Stimulated activated CD4-positive, alpha-beta T cell treated with anti-CD3 and anti-CD28 coated beads, Interleukin-1b, Interleukin-23, amount 100 ng/mL, for 1 hour (primary cell): ENCODE measurements at places on chromosomes 12 and 14.

DNA sequence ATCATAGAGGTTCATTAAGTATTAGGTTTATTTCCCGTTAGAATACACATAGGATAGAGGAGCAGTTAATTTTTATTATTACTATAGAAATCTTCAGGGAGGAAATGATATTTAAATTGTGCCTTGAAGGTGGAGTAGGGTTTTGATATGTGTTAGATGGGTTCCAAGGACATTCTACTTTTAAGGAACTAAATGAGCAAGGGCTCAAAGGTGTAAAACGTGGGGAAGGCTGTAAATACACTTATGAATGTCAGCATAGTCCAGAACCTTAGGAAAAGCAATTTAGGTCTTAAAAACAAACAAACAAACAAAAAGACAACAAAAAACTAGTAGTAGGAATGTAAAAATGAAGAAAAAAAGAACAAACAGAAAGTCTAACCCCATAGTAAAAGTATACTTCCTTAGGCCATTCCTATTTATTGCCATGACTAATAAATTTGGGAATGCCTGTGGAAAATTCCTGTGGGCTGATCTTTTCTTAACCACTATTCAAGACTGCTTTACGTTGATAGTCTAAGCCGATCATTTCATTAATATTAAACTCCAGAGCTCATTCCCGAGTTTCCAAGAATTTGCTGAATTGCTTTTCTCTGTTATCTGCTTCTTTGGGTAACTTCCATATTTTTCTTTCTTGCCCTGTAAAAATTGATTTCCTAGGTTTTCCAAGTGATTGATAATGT is 180.3 kb downstream of the RAD51B start:
- DNase-seq, result no peak

DNA sequence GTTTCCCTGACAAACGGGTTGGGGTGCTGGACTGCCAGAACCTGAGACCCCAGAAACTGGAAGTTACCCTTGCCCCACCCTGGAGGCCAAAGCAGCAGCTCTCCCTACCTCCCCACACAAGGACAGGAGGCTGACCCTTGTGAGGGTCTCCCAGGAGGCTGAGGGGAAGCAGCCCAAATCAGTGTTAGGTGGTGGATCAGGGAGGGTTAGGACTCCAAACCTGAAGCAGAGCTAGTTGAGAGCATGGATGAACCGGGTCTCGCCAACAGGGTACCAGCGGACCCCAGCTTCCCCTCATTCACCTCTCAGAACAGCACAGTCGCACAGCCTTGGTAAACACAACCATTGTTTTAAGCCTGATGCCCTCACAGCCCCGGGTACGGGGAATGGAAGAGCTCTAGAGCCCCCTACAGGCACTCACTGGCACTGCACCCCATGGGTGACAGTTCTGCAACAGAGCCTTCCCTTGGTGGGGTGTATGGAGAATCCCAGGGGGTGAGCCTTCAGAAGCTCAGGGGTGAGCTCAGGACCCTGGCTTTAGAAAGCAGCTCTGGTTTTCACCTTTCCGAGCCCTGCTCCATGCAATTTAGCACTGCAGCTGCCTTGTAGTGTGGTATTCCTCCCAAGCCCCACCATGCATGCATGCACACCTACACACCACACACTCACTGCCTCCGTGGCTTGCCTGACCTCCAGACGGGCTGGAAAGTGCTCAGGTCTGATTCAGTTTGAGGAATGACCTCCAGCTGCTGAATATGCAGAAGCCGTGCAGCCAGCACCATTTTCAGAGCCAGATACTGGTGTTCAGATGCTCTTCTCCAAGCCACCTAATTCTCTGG is 11.2 kb downstream of the ESRRB start:
- peak; percentile 41 for DNase-seq

DNA sequence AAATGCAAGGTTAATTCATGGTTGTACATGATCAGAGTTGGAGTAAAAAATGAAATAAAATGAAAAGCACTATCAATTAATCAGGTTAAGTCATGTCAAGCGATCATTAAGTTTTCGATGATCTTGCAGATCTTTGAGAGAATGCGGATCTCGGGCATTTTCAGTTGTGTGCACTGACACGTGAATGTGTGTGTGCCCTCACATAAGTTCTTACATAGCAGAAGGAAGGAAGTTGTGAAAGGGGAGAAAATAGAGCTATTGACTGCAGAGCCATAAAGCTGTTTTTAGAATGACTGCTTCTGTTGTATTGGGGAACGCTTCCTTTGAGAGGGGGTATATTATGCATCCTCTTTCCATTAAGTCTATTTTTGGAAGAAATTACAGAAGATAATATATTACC is 101.3 kb downstream of the HMGA2 start:
- no peak for DNase-seq

DNA sequence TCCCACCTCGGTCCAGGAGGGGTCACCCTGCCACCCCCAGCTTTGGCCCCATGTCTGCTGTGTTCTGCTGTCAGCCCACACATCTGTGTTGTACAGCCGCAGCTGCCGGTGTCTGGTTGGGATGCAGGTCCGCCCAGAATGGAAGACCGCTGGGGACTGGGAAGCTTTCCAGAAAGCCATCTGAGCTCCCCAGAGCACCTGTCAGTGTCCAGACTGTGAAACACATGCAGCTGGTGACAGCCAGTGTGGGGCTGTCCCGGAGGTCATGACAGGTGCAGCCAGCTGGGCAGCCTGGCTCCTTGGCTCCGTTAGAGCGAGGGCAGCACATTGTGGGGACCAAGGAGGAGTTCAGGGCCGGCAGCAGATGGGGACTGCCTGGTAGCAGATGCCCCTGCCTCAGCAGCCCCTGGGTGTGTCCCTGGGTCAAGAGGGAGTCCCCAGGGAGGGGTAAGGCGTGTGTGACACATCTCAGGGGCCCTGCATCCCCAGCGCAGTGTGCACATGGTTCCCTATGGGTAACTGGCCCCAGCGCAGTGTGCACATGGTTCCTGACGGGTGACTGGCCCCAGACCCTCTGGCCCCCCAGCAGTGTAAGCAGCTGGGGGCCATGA is 16.4 kb downstream of the CEP170B start:
- no peak for DNase-seq

- no peak for DNase-seq
Measured at GRCh38 chr12:116719731-116720528, 17.9 kb downstream of the SPRING1 start.

DNA sequence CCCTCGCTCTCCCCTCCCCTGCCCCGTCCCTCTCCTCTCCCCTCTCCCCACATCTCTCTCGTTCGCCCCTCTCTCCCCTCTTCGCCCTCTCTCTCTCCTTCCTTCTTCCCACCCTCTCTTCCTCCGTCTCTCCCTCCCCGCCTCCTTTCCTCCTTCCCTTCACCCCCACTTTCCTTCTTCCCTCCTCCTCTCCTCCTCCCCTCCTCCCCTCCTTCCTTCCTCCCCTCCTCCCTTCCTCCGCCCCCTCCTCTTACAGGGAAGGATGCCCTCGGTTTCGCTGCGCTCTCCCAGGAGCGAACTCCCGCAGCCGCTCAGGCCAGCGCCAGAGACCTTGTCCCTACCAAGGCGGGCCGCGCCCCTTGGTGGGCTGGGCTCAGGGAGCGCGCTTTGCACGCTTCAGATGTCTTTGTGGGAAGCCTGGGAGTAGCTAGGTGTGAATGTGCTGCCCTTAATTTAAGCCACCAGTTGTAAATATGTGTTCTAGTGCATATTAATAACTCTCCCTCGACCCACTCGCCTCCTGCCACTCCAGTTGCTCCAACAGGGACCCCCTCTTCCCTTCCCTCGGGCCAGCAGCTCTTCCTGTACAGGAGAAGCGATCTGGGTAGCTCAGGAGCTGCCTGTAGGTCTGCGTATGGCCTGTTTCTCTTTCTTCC is 13.3 kb upstream of the MAP3K9 start:
- no peak for DNase-seq

DNA sequence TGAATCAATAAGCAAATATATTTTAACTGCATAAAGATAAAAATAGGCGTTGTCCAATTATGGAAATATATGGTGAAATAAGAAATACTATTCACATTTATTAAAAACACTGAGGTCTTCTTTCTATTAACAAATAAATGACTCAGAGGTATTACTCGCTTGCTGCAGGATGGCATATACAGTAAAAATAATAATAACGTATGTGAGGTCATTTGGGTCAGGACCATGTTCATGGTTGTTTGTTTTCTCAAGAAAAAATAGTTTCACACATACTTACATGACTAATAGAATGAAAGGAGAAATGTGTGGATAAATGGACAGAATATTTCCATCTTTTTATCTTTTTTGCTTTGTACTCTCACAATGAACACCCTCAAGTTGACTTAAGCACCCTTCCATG is 46.5 kb upstream of the RTL1 start:
- no peak for DNase-seq

- DNase-seq, result no peak
Measured at GRCh38 chr12:85550924-85551323, 270.9 kb downstream of the ALX1 start.

- no peak for DNase-seq
Measured at GRCh38 chr12:46554460-46554859, 181.9 kb upstream of the SLC38A2 start.

DNA sequence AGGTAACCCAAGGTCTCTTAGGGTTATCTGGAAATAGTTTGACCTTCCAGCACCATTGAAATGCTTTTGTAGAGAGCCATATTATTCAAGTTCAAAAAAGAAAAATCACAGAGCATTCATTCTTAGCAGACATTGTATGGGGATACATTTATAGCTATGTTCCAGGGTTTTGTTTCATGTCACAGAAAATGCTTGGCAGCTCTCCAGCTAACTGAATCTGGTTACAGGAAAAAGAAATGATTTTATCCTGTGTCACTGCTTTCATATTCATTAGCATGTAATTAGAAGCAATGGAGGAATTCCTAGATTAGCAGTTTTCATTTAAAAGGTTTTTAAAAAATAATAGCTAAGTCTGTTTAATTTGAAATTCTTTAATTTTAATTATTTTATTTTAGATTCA is 78.9 kb downstream of the SNAPC1 start:
- no peak for DNase-seq

GRCh38 chr12:129903956-129904829 is at the start of gene TMEM132D:
TSS of gene TMEM132D (minus strand) at chr12:129904025.
- DNase-seq, result no peak

GRCh38 chr12:2233034-2233433 is 180.2 kb downstream of the CACNA1C start:
- DNase-seq, result no peak
